H1 (cell line): ENCODE measurements at places on chromosomes 16 and 17.

DNA sequence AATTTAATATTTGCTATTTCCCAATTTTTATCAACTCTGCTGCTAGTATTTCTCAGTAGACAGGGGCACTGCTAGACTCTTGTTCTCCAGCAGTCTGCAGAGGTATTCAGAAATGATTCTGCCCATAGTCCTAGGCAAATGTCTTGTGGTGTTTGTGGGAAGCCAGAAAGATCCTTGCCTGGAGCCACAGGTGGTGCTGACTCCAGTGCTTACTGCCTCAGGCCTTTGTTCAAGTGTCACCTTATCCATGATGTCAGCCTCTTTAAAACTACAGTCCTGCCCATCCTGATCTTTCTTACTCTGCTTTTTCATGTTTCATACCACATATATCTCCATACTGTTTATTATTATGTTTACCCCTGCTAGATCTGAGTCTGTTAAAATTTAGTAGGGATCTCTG, 26.5 kb downstream of the ZSWIM7 start:
- no peak for DNase-seq

DNA sequence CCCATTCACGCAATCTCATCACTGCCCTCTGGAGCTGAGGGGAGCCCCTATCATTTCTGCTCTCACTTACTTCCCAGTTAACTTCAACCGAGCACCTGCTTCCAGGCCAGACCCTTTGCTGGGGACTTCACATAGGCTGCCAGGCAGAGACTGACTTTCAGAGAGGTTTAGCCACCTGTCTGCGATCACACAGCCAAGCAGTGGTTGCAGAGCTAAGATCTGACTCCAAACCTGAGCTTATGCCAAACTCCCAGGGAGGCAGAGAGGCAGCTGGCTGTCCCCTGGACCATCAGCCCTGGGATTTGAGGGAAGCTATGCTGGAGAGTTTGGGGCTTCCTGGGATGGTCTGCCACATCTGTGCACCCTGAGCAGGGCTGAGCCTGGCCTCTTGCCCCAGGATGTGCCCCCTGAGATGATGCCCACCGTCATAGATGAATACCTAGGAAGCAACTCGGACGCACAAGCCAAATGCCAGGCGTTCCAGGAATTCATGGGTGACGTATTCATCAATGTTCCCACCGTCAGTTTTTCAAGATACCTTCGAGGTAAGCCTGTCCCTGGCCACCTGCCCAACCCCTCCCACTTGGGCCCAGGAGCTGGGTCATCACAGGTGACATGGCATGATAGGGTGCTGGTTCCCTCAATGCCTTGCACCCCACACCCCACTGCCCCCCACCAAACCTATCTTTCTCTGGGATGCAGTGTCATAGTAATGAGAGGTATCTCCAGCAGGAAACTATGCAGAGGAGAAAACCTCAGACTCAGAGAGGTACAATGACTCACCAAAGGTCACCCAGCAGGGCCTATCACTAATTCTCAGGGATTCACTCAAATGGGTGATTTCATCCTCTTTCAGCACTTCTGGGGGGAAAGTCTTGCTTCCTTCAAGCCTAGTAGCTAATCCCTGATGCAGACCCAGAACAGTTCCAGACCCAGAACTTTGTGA, 10.0 kb downstream of the CES3 start:
- no peak for DNase-seq

DNA sequence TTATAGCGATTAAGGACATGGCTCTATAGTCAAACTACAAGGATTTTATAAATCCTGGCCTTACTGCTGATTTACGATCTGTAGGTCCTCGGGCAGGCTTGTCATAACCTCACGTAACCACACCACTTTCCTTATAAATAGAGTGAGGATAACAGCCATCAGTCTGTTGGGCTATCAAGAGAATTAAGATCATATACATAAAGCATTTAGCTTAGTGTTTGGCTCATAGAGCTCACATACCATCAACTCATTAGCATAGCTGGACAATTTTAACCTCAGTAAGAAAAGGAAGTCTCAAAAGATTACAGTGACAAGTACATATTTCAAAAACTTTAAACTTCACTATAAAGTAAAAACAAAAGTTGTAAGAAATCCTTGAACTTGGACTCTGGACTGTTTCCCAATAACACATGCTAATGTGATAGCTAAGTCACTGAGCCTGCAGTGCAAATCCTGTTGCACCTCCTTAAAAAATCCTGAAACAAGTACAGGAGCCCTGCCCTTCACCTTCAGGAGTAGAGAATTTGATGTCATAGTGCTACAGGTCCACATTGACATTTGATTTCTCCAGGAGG, 20.8 kb upstream of the CLEC3A start:
- no peak for DNase-seq

GRCh38 chr17:68482576-68483041, 25.3 kb upstream of the WIPI1 start:
- no peak for DNase-seq
